Neuronal stem cell (in vitro differentiated cells): ENCODE measurements at places on chromosomes 12 and 14.
A peak's percentile ranks its signal among the peaks of the same experiment; 100 is the strongest.

- no peaks in the 10 kb centered on the region for H3K27me3 ChIP-seq
- H3K4me1 ChIP-seq: no peaks in the 10 kb centered on the region
- DNase-seq: no peak
- no peak overlapping the region for H3K27ac ChIP-seq
Measured at GRCh38 chr14:23514644-23514957, 37.0 kb downstream of the ZFHX2 start.

DNA sequence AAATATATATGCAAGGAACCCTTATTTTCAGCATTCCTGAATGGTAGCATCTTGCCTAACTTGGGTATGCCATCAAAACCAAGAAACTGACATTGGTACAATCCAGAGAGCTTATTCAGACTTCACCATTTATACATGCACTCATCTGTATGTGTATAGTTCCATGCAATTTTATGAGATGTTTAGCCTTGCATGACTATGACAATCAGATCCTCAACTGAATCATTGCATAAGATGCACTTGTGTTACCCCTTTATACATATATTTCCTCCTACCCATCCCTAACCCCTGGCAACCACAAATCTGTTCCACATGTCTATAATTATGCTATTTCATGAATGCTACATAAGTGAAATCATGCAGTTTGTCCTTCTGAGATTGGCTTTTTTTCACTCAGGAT is 37.0 kb upstream of the PPFIBP1 start:
- no peaks in the 10 kb centered on the region for H3K27me3 ChIP-seq
- no peaks in the 10 kb centered on the region for H3K36me3 ChIP-seq
- no peaks in the 10 kb centered on the region for H3K4me1 ChIP-seq
- no peak for DNase-seq

GRCh38 chr12:78888568-78888967 is 24.0 kb downstream of the SYT1 start:
- no peak overlapping the region for H3K27ac ChIP-seq
- no peak for DNase-seq
- H3K27me3 ChIP-seq: no peaks in the 10 kb centered on the region
- H3K36me3 ChIP-seq: no peaks in the 10 kb centered on the region
- H3K4me3 ChIP-seq: no peak overlapping the region

GRCh38 chr12:106767954-106768822 is 6.3 kb upstream of the RIC8B start:
- H3K4me1 ChIP-seq: peaks cover 43% of the 10 kb centered on the region
- peak overlapping the region; percentile 6 for H3K4me3 ChIP-seq
- no peaks in the 10 kb centered on the region for H3K36me3 ChIP-seq

GRCh38 chr12:132154341-132154761 is 10.1 kb downstream of the NOC4L start:
- peaks cover 20% of the 10 kb centered on the region for H3K36me3 ChIP-seq
- no peak for DNase-seq
- H3K27ac ChIP-seq: no peak overlapping the region

DNA sequence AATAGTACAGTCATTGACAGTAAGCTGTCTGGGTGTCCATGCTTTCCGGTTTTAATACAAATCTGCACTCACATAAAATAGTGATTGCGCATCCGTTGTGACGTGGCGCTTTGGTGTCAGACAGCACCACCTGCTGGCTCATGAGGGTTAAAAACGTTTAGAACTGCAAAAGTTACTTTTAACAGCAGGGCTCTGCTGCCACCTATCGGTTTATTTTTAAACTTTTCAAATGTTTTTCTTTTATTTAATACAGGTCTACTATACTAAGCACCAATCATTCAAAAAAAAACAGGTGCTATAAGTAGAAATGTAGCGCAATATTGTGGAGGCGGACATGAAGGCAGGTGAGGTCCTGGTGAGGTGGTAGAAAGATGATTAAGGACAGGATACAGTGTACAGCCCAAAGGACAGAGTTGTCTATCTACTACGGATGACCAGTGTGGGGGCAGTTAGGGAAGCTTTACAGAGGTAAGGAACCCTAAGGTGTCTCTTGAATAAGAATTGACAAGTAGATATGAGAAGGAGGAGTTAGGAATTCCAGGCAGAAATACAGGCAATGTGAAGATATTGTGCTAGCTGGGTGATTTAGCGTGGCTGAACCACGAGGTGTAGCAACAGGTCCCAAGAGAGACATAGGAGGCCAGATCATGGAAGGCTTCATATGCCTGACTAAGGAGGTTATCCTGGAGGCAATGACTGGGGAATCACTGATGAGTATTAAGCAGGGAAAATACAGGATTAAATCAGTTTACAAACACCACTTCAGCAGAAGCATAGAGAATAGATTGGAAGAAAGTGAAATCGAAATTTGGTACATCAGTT is 91.5 kb upstream of the PRB2 start:
- peak; percentile 80 for DNase-seq
- no peaks in the 10 kb centered on the region for H3K4me1 ChIP-seq
- H3K27me3 ChIP-seq: no peaks in the 10 kb centered on the region
- no peak overlapping the region for H3K27ac ChIP-seq
- no peaks in the 10 kb centered on the region for H3K36me3 ChIP-seq
- H3K4me3 ChIP-seq: no peak overlapping the region

DNA sequence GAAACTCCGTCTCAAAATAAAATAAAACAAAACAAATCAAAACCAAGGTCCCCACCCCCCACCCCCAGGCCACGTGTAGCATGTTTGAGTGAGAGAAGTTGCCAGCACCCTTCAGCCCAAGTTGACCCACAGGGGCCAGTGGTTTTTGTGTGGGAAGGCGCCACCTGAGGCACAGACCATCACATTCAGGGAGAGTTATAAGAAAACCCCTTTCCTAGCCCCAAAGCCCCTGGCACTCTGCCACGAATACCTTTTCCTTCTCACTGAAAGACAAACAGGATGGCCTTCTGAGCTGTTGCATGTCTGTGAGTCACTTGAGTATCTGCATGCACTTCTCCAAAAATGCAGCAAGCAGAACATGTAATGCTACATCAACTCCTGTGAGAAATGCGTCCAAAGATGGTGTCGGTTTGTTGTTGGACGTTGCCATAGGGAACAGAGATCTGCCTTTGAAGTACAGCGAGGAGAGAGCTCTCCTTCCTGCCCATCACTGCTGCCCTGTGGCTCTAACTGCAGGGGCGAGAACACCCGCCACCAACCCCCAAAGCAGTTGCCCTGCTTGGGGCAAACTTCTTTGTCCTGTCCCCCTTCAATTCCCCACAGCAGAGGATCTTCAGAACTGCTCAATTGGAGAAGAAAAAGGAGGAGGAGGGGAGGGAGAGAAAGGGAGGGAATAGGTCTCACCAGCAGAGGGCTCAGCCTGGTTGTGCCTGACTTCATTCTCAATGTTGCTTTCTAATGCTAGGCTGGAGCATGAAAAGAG is 2.7 kb upstream of the TRAF3 start:
- no peaks in the 10 kb centered on the region for H3K36me3 ChIP-seq
- H3K27me3 ChIP-seq: peaks cover 2% of the 10 kb centered on the region
- peaks cover 21% of the 10 kb centered on the region for H3K4me1 ChIP-seq

- peaks cover 51% of the 10 kb centered on the region for H3K36me3 ChIP-seq
- no peaks in the 10 kb centered on the region for H3K27me3 ChIP-seq
- peaks cover 7% of the 10 kb centered on the region for H3K4me1 ChIP-seq
- peak within 1 kb of the TSS; percentile 93 for H3K4me3 ChIP-seq
- H3K27ac ChIP-seq: peak within 1 kb of the TSS; percentile 83
Measured at GRCh38 chr14:89954070-89955021, at the start of gene EFCAB11. TSS of gene EFCAB11 (minus strand) at chr14:89954730. CDS start at chr14:89954660, 70 bp downstream.

- H3K4me1 ChIP-seq: peaks cover 13% of the 10 kb centered on the region
- H3K27me3 ChIP-seq: peaks cover 12% of the 10 kb centered on the region
Measured at GRCh38 chr14:70641548-70642302, at the start of gene TTC9. TSS of gene TTC9 (plus strand) at chr14:70641916. CDS start at chr14:70642130, 214 bp downstream.

DNA sequence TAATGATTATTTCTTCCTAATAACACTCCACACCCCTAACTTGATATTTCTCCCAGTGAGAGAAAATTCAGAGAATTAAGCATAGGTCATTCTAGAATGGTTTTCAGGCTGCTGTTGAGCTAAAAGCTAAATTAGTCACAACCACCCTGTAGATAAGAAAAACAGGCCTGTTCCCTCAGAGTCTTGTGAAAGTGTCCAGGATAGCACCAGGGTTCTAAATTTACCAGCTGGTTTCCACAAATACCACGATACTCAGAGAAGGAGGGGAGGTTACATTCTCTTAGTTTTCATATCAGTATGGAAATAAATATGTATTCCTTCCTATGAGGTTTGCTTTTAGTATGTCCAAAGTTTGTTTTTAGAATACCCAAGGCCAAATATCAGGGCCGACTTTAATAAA is 66.0 kb upstream of the YARS2 start:
- H3K27ac ChIP-seq: no peak overlapping the region
- H3K36me3 ChIP-seq: no peaks in the 10 kb centered on the region
- H3K4me3 ChIP-seq: no peak overlapping the region
- no peaks in the 10 kb centered on the region for H3K27me3 ChIP-seq
- H3K4me1 ChIP-seq: no peaks in the 10 kb centered on the region

GRCh38 chr12:103929784-103930033 is 501 bp upstream of the HSP90B1 start:
- peaks cover 4% of the 10 kb centered on the region for H3K4me1 ChIP-seq
- H3K27me3 ChIP-seq: no peaks in the 10 kb centered on the region
- no peak overlapping the region for H3K27ac ChIP-seq
- no peak for DNase-seq

GRCh38 chr14:77738559-77739250 is 22.3 kb downstream of the SNW1 start:
- H3K27ac ChIP-seq: no peak overlapping the region
- H3K4me1 ChIP-seq: no peaks in the 10 kb centered on the region
- no peaks in the 10 kb centered on the region for H3K27me3 ChIP-seq
- no peak overlapping the region for H3K4me3 ChIP-seq
- H3K36me3 ChIP-seq: peaks cover 10% of the 10 kb centered on the region

DNA sequence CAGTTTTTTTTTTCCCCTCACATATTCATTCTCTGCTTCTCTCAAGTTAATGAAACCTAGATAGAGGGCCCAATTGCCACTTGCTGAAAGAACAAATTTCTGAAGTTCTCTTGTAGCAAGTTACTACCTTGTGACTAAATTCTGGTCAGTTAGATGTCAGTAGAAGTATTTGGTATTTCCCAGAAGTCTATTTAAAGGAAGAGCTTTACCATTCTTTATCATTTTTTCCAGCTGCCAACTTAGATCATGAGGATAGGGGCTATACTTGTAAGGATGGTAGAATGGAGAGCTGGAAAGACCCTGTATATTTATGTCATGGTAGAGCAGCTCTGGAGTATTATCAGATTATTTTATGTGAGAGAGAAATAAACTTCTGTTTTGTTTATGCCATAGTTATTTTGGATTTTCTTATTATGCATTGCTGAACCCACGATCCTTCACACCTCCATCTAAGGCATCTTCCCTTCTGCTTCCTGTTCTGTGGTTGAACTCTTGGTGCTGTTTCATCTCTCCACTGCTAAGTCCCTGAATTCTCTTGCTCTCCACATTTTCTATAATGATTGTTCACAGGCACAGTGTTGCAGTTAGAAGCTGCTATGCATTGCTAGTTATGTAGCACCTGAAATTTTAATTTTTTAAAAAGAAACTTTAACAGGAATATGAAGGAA is 25.9 kb downstream of the FUT8 start:
- H3K4me1 ChIP-seq: no peaks in the 10 kb centered on the region
- peaks cover 2% of the 10 kb centered on the region for H3K36me3 ChIP-seq
- no peak overlapping the region for H3K4me3 ChIP-seq
- no peak overlapping the region for H3K27ac ChIP-seq

DNA sequence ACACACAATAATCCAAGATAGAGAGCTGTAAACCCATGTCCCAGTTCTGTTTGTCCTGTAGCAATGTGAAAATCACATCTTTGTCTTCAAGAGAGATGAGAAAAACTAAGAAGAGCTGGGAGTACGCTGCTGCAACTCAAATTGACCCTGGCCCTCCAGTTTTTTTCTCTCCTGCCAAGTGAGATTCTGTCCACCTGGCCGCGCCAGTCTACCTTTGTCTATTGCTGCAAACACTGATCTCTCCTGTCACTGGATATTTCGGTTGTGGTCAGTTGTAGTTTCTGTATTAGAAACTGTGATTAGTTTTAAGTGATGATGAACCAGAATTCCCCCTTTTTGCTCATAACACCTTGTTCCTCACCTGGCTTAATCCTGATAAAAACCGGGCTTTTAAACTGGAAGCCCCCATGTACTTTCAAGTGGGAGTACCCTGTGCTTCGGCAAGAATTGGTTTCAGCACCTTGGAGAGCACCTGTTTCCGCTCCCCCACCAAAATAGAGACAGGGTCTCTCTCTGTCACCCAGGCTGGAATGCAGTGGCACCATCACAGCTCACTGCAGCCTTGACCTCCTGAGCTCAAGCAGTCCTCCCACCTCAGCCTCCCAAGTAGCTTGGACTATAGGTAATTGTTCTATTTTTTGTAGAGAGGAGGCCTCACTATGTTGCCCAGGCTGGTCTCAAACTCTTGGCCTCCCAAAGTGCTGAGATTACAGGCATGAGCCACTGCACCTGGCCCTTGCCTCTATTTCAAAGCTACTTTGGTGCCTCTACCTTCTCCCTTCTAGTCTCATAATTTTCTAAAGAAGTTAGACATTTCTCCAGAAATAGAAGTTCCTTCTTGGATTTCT is 156.8 kb downstream of the PHETA1 start:
- H3K4me1 ChIP-seq: no peaks in the 10 kb centered on the region
- no peak overlapping the region for H3K27ac ChIP-seq
- no peak overlapping the region for H3K4me3 ChIP-seq
- peaks cover 3% of the 10 kb centered on the region for H3K27me3 ChIP-seq
- H3K36me3 ChIP-seq: no peaks in the 10 kb centered on the region
- peak; percentile 61 for DNase-seq

DNA sequence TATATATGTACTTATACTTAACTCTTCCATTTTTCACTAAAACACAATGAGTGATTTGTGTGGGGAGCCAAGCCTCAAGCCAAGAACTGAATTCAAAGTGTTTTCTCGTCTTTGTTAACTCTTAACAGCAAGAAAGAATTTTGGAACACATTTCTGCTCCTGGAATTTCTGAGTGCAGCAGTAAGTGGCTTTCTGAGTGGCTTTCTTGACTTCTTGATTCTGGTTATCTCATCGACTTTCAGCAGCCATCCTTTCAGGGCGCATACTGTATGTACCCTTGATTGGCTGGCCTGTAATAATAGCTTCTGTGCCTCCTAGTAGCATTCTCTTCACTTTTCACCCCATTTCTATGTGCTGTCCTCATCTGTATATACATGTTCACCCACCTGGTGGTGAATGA is 157.4 kb downstream of the FBXL14 start:
- no peaks in the 10 kb centered on the region for H3K4me1 ChIP-seq
- H3K4me3 ChIP-seq: no peak overlapping the region
- no peaks in the 10 kb centered on the region for H3K36me3 ChIP-seq
- H3K27ac ChIP-seq: no peak overlapping the region
- no peaks in the 10 kb centered on the region for H3K27me3 ChIP-seq
